ENCODE measurements at places on chromosomes 3 and 15.

- DNase-seq: no peak
These were observed 223.7 kb downstream of the PDZRN3 start for GRCh38 chr3:73401059-73401458.

DNA sequence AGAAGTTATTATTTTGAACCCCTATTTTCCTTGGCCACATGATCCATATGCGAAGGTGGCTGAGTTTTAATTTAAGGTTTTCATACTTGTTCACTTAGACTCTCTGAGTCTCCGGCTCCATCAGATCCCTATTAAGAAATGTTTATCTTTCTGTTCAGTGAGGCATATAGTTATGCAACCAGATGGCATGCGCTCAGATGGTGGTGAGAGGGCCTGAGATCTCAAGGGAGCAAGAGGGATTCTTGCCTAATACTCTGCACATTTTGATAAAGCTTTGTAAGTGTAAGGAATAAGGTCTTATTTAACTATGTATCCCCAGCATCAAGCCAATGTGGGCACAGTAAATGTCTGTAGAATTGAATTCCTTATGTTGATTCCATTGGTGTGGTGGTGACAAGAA lies 78.9 kb upstream of the DPH6 start:
- DNase-seq: no peak

- no peak for DNase-seq
These were observed 53.6 kb downstream of the PAK2 start for GRCh38 chr3:196793246-196793645.

DNA sequence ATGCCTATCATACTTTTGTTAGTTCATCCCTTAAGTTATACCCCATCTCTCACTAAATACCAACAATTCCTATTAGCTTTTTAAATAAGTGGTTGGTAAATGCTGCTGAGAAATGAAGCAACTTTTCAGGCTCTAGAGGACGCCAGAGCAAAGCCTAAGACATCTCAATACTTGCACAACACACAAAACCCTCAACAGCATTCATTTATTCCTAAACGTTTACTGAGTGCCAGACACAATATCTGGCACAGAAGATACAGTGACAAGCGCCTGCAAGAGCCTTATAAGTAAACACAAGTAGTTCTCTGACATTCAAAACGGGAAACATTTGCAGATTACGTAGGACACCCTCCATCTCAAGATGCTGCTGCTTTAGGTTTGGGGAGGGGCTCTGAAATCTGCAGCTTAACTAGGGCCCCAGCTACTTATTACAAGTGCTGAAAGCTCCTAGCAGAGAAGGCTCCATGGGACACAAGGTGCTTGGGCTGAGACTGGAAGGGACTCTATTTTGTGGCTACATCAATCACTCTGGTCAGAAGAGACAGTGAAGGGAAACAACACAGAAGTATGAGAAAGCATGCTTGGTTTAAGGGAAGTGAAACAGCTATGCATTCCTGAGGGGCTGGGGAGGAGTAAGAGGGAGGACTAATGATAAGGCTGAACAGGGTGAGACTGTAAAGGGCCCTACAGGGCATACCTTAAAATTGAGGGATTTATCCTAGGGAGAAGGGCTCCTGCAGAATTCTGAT lies 311.3 kb downstream of the PLCL2 start:
- DNase-seq: no peak

DNA sequence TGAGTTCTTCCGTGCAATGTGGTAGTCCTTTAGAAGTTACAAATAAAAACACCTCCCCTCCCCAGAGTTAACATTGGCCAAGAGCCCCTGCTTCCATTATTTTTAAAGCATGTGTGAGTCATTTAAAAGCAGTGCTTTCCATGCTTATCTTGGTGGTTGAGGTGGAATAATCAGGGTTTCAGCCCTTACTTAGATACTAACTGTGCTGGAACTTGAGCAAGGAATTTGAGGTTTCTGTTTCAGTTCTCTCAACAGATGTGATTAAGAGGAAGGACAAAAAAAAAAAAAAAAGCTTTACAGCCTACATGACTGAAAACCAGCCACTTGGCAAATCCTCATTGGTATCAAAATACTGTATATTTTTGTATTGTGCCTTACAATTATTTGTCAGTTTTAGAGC lies 64.5 kb downstream of the CGNL1 start:
- DNase-seq: no peak

DNA sequence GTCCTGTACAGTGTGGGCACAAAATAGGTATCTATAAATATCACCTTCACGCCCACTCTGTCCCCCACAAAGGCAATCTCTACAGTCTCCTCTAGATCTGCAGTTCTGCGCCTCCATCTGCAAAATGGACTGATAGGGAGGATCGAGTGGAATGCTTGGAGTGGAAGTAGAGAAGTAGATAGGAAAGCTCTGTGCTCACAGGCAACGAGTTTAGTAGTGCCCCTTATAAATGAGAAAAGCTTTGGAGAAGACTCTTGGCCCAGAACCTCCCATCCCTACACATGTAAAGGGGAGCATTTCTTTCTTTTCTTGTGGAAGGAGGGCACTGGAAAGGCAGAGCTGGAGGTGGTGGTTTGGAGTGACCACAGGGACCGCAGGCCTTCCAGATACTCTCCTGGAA lies 88.5 kb downstream of the ZNF621 start:
- no peak for DNase-seq

DNA sequence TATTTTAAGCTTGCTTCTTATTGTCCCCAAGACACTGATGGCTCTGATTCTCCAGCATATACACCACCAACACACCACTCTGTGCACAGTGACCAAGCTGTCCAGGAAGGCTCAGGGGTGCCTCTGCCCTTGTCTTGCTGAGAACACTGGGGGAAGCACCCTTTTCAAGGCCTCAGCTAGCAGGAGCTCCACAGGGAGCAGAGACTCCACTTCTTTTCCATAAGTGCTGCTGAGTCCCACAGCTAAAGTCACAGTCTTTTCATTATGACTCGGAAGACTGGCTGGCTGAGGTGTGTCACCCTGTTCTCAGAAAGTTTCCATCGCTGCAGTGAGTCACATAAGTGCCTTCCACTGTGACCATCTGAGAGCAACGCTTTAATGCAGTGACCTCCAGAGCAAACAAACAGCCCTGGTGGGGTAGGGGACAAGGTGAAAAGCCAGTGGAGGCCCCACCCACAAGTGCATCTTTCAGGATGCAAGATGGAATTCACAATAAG lies 226.9 kb upstream of the CHRNA7 start:
- DNase-seq: no peak

GRCh38 chr3:127172211-127172610 lies 20.7 kb upstream of the PRR23E start:
- DNase-seq: no peak

GRCh38 chr15:32910839-32911238 lies 193.0 kb downstream of the GREM1 start:
- DNase-seq: no peak

DNA sequence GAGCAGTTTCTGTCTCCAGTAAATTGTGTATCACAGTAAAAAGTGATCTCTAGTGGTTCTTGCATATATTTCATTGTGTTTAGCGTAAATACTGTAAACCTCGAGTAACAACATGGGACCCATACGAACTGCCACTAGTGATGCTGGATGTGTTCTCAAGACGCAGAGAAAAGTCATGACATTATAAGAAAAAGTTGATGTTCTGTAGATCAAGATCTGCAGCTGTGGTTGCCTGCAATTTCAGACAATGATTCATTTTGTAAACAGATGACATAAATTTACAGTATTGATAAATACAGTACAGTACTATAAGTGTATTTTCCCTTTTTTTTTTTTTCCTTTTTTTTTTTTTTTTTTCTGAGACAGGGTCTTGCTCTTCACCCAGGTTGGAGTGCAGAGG lies 100.1 kb downstream of the DPH6 start:
- no peak for DNase-seq

GRCh38 chr3:111156517-111156916 lies 84.9 kb downstream of the NECTIN3 start:
- no peak for DNase-seq

DNA sequence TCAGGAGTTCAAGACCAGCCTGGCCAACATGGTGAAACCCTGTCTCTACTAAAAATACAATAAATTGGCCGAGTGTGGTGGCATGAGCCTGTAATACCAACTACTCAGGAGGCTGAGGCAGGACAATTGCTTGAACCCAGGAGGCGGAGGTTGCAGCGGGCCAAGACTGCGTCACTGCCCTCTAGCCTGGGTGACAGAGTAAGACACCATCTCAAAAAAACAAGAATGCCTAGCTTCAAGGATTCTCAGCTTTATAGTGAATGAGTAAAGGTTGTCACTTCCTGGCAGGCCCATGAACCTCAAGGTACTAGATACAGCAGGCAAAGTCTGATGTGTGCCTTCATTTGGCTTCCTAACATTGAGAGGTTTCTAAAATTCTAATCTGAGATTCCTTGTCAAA lies 14.4 kb downstream of the THOC7 start:
- DNase-seq: no peak

DNA sequence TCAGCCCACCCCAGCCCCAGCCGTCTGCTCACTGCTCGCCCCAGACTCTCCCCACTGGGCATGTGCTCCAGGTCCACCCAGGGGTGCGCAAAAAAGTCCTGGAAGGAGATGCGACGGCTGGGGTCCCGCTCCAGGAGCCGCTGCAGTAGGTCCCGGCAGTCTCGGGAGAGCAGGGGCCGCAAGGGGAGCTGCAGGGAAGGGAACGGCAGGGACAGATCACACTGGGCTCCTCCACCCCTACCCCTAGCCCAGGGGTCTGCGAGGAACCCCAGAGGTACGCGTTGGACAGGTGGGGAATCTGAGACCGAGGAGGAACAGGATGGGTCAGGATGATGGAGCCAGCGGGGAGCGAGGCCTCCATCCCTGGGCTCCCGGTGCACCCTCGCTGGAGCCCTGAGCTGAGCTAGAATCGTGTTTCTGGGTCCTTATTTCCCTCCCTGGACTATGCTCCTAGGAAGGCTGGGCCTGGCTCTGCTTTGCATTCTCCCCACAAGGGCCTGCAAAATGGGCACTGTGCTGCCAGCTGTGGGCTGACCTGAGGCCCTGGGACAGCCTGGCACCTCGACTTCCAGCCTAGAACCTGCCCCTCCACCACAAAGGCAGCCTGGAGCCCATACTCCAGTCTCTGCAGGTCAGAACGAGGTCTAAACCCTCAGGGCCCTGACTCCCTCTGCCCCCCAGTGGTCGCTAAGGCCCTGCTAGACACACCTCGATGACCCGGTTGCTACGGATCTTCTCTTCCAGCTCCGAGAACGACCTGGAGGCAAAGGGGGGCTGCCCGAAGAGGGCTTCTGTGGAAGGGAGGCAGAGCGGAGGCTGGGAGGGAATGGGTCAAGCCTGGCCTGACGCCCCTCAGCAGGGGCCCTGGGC lies 3.2 kb downstream of the ULK3 start:
- DNase-seq: no peak

GRCh38 chr3:183435661-183436060 lies 7.2 kb upstream of the MCF2L2 start:
- no peak for DNase-seq

- no peak for DNase-seq
These were observed 39.3 kb upstream of the PPP4R2 start for GRCh38 chr3:72957297-72957696.

- no peak for DNase-seq
These were observed 1081.1 kb downstream of the NAALADL2 start for GRCh38 chr3:175940243-175940642.

GRCh38 chr3:154247806-154248415 lies 76.4 kb downstream of the DHX36 start:
- no peak for DNase-seq

GRCh38 chr3:189577050-189577951 lies 53.9 kb upstream of the TP63 start:
- DNase-seq: no peak

DNA sequence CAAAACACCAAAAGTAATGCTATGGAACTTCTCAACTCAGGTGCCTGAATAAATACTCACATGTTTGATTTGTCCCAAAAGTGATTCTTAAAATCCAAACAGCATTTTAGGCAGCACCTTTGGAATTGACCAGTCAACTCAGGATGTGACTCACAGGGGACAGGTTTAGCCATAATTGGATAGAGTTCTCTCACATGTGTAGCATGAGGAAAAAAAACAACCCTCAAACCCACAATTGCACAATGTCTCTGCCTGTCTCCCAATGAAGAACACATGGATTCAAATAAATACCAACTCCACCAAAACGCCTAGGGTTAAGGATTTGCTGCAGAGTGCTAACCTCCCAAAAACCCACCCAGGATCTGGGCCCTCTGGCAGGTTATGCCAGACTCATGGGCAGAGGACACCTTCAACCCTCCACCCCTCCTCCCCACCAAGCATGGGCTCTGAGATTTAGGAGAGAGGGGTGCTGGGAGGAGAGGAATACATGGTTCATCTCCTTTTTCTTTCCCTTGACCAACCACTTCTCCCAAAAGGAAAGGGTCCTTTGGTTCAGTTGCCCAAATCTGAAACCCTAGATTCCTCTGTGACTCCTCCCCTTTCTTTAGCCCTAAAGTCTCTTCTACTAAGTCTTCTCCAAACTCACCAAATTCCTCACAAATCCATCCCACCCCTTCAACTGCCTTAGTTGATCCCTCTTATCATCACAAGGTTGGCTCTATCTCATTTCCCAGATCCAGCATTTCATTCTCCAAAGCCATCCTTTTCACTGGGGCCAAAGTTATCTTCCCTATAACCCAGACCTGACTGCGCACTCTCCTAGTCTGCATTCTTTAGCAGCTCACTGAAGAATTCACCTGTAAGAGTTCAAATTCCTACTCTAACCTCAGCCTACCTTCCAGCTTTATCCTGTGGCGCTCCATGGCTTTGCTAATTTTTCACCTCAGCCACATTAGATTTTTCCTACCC lies 7.7 kb downstream of the RYK start:
- no peak for DNase-seq

GRCh38 chr3:99128235-99128634 lies 226.7 kb upstream of the DCBLD2 start:
- DNase-seq: no peak

GRCh38 chr3:186079925-186080324 lies 29.0 kb downstream of the ETV5 start:
- DNase-seq: no peak

GRCh38 chr3:158792709-158793108 lies 9.1 kb upstream of the MFSD1 start:
- no peak for DNase-seq

DNA sequence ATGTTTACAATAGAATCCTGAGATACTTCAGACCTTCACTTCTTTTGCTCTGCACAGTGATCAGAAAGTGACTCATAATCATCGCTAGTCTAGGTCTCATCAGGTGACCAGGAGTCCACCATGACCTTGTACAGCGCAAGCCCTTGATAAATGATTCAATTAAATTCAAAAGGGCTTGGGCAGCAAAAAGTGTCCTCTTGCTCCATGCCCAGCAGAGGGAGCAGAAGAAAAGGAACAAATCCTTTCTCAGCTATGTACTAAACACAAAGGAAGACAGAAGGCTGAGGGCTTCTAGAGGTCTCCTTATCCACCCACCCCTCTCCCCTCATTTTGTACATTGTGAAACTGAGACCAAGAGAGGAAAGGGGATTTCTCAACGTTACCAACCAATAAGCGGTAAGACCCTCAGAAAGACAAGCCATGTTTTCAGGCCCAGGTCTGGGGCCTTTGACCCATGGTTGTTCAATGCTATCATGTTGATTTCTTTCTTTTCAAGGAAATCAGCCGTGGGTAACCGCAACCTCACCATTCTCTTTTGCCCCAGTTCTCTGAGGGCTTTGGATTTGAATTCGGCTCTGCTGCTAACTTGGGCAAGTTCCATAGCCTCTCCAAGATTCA lies 74.8 kb downstream of the AQP9 start:
- no peak for DNase-seq

GRCh38 chr3:53258600-53259426 lies 3.0 kb upstream of the TKT start:
- DNase-seq: no peak

Data from effector memory CD4-positive, alpha-beta T cell (primary cell).